ENCODE measurements at places on chromosomes 1 and 21.
A peak's percentile ranks its signal among the peaks of the same experiment; 100 is the strongest.

GRCh38 chr1:172246521-172247390 is 173.7 kb upstream of the C1orf105 start:
- no peak for DNase-seq

- no peak for DNase-seq
Measured at GRCh38 chr1:54850069-54850730, 36.8 kb downstream of the DHCR24 start.

DNA sequence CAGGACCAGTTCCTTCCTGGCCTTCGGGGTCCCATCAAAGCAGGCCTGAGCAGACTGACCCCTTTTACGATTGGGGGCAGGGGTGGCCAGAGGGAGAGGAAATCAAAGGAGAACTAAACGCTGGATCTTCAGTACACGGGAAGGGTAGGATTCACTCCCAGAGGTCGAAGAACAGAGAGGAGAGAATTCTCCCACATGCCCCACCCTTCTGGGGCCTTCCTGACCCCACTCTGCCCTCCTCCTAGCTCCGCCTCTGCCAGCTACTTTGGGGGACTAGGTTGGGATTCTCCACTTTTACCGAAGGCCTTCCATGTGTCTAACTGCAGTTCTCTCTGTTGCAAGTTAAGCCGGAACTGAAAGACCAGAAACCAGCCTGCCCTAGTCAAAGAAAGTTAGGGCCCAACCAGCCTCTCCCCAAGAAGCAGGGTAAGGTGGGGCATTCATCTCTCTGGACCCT is 654 bp upstream of the ARHGEF2 start:
- no peak for DNase-seq

- no peak for DNase-seq
Measured at GRCh38 chr1:177487481-177487880, 316.7 kb downstream of the BRINP2 start.

DNA sequence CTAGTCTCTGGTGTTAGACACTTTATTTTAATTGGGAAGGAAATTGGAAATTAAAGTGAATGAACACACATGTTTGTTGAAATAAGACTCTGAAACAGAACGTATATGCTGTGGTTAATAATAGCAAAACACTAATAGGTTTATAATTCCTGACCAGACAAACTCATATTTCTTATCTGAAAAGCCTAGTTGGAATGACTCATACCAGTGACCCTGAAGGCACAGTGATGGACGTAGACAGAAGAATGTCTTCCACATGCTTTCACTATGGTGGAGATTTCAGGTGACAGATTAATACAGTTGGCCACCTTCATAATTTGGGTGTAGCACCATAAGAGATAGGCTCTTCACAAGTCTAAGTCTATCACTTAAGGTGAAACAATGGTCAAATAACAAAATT is 83.0 kb upstream of the COL11A1 start:
- no peak for DNase-seq

DNA sequence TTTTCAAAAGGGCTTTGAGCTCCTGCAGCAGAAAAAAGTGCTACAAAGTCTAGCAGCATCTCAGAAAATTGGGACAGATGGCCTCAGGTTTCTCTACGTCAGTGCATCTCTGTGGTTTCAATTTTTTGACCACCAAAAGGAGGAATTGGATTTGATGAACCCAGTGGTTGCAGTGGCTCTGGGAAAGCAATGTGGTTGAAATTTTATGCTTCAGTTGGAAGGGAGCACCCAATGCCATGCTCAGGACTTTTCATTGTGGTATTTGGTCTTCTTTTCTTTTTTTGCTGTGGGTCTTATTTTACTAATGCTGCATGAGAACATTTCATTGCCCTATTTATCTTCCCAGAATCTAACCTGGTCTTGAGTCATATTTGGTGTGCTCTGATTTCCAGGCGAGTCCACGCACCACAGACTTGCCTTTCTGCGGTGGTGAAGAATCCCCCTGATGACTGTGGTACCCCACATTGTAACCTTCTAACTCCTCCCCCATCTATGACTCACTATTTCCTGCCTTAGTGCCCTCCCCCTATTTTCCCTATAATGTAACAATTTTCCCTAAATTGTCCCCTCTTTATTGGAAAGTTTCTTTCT is 56.7 kb downstream of the S1PR1 start:
- peak; percentile 25 for DNase-seq

- no peak for DNase-seq
Measured at GRCh38 chr1:175462301-175463017, 269.9 kb upstream of the KIAA0040 start.

All from stimulated activated CD8-positive, alpha-beta memory T cell treated with anti-CD3 and anti-CD28 coated beads, Interleukin-4, amount 100 ng/mL, for 1 hour (primary cell).